ENCODE measurements at places on chromosomes 6 and 20.

- DNase-seq: no peak
These were observed 622.6 kb downstream of the EPM2A start for GRCh38 chr6:145112711-145113148.

DNA sequence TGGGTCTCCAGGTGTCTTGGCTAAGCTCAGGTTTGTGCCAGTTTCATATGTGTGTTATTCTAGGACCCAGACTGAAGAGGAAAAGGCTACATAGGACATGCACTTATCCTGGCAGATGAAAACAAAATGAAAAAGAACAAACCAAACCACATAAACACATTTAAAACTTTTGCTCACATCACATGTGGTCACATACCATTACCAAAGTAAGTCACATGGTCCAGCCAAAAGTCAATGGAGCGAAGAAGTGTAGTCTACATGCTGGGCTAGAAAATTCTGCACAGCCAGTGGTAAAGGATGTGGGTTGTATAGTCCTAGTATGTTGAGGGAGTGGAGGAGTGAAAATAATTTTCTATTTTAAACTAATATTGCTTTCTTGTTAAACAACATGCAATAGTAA lies 437.5 kb downstream of the BTBD3 start:
- no peak for DNase-seq

DNA sequence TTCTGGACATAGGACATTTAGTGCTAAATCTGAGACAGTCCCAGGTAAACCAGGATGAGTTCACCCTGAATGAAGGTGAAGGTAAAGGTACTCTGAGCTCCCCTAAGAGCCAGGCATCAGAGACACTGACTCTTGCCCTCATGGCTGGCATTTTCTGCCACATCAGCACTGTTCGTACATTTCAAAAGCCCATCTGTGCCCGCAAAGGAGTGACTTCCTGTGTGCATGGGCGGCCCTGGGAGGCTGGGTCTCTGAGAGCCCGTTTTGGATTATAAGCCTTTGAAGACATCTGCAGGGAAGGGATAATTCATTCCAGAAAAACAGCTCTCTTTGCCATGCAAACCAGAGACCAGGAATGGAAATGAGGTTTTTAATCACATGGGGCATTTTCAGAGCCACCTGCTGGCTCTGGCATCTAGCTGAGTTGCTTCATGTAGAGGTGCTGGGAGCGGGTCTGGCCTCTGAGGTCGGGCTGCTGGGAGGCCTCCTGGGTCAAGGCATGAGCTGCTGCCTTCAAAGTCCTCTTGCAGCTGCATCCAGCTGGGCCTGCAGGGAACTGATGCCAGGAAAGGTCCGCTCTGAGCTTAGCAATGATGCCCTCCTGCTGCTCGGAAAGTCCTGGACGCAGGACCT lies 348.3 kb downstream of the DHX35 start:
- DNase-seq: no peak

DNA sequence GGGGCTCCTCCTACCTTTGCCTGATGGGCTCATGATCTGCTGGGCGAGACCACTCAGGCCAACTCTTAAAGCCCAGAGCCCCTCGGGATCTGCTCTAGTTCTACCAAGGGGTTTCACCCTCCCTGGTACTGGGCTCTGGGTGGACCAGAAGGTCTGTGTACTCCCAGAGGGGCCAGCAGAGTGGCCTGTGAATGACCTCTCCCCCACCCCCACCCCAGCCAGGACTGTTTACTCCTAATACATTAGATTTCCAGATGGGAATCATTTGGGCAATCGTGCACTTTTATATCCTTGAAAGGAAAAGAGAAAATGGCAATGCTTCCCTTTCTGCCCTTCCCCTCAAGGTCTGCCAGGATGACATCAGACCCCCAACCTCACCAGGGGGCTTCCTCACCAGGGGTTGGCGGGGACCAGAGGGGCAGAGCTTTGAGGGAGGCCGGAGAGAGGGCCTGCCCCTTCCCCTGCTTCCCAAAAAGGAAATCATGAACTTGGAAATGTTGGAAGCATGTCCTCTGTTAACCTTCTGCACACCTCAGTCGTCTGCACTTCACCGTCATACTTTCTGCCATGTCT lies 37.1 kb upstream of the PMEPA1 start:
- DNase-seq: no peak

DNA sequence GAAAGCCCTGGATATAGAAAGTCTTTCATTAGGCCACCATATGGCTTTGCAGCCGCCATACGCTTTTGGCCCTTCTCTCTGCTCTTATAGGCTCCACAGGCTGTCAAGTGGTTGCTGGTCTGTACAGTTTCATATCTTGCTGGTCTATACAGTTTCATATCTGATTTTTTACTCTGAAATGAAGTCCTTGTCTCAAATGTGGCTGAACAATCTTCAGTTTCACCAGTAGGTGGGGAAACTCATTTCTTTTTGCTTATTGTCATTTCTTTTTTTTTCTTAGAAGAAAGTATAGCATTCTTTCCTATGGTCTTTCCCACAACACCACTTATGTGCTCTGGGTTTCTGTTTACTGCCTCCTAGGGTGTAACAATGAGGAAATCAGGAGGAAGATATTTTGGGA lies 771.4 kb upstream of the MMS22L start:
- no peak for DNase-seq

DNA sequence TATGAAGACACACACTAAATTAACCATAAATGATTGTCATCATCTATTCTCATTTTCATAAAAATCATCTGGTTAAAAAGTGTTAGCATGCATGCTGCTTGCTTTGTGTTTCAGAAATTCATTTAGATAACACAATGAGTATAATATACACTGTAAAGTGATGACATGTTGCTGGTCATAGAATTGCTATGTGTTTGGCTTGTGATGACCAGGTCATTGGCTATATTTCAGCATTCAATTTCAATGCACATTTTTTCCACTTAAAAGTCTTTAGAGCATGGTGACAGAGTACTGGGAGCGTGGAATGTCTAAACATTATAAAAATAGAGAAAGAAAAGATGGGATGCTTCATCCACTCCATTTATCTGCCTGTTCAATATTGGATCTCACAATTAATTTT lies 1291.1 kb upstream of the MAP3K7 start:
- DNase-seq: no peak

All from stromal cell of bone marrow (primary cell).